GM23248 (cell line): ENCODE measurements at places on chromosomes 5 and 9. TPM values are rescaled to one million over a fixed set of nuclear protein-coding genes. Genes with fewer than 3 reads are reported as not detected.

PIK3R1 gene
- 14.4 and 28.3 TPM in 2 replicates for total RNA-seq

FOXI1 gene
- total RNA-seq: not detected in 2 replicates

MED22 gene
- total RNA-seq: 24.4 and 28.6 TPM in 2 replicates

TPPP gene
- 0.13 TPM in 1 of 2 replicates, not detected in the other for total RNA-seq

GOLM1 gene
- total RNA-seq: 48.2 and 56.2 TPM in 2 replicates

RXFP3 gene
- not detected in 2 replicates for total RNA-seq

PDCD1LG2 gene
- 34.7 and 36.8 TPM in 2 replicates for total RNA-seq

SLC45A2 gene
- not detected in 2 replicates for total RNA-seq

ZNG1C gene
- 11.4 and 12.8 TPM in 2 replicates for total RNA-seq

PNPLA7 gene
- 0.54 and 0.89 TPM in 2 replicates for total RNA-seq

ADAM19 gene
- 20.5 and 21.1 TPM in 2 replicates for total RNA-seq

KIAA0825 gene
- 4.6 and 7.0 TPM in 2 replicates for total RNA-seq

LECT2 gene
- total RNA-seq: 0.32 TPM in 1 of 2 replicates, not detected in the other

NPDC1 gene
- 41.9 and 43.1 TPM in 2 replicates for total RNA-seq

AIF1L gene
- total RNA-seq: not detected in 2 replicates

SPINK7 gene
- total RNA-seq: not detected in 2 replicates

BTNL3 gene
- total RNA-seq: not detected in 2 replicates

NRG2 gene
- not detected in 2 replicates for total RNA-seq

DNAI1 gene
- total RNA-seq: not detected in 2 replicates

SLC6A3 gene
- not detected in 2 replicates for total RNA-seq

PHF24 gene
- 0.25 TPM in 1 of 2 replicates, not detected in the other for total RNA-seq

PCDHB9 gene
- 1.5 and 2.5 TPM in 2 replicates for total RNA-seq

DOCK8 gene
- total RNA-seq: not detected in 2 replicates

EXOSC3 gene
- 30.1 and 38.8 TPM in 2 replicates for total RNA-seq

PRDM12 gene
- total RNA-seq: not detected in 2 replicates

RNF183 gene
- total RNA-seq: not detected in 2 replicates

BHMT2 gene
- 4.4 and 15.9 TPM in 2 replicates for total RNA-seq

ABCA2 gene
- 33.2 and 49.4 TPM in 2 replicates for total RNA-seq

IRX2 gene
- total RNA-seq: 30.6 and 38.1 TPM in 2 replicates

ABO gene
- not detected in 2 replicates for total RNA-seq

IARS1 gene
- total RNA-seq: 343 and 388 TPM in 2 replicates

SLC25A2 gene
- total RNA-seq: not detected in 2 replicates

BOD1 gene
- total RNA-seq: 48.1 and 51.4 TPM in 2 replicates

NPR3 gene
- total RNA-seq: 87.1 and 97.0 TPM in 2 replicates

EIF4EBP3 gene
- total RNA-seq: 0.54 and 2.3 TPM in 2 replicates

FBXL7 gene
- 7.5 and 8.7 TPM in 2 replicates for total RNA-seq

ZNF366 gene
- total RNA-seq: not detected in 2 replicates

EGFLAM gene
- not detected in 2 replicates for total RNA-seq

SPARC gene
- 5,563 and 6,520 TPM in 2 replicates for total RNA-seq

ANKRD31 gene
- not detected in 2 replicates for total RNA-seq

PRDM9 gene
- total RNA-seq: not detected in 2 replicates

IFNA2 gene
- not detected in 2 replicates for total RNA-seq

PCDHB3 gene
- total RNA-seq: 0.76 and 1.1 TPM in 2 replicates

NMRK1 gene
- 14.4 and 16.6 TPM in 2 replicates for total RNA-seq

ADAMTS13 gene
- 2.1 and 2.2 TPM in 2 replicates for total RNA-seq

PCDHA13 gene
- total RNA-seq: not detected in 2 replicates

PRRT1B gene
- total RNA-seq: not detected in 2 replicates

OR13C4 gene
- total RNA-seq: not detected in 2 replicates
